Tibial artery (tissue), 4 donors: ENCODE measurements at places on chromosomes 7 and 10.

GRCh38 chr10:62862447-62862846 is 46.3 kb upstream of the EGR2 start:
- no peak for DNase-seq

DNA sequence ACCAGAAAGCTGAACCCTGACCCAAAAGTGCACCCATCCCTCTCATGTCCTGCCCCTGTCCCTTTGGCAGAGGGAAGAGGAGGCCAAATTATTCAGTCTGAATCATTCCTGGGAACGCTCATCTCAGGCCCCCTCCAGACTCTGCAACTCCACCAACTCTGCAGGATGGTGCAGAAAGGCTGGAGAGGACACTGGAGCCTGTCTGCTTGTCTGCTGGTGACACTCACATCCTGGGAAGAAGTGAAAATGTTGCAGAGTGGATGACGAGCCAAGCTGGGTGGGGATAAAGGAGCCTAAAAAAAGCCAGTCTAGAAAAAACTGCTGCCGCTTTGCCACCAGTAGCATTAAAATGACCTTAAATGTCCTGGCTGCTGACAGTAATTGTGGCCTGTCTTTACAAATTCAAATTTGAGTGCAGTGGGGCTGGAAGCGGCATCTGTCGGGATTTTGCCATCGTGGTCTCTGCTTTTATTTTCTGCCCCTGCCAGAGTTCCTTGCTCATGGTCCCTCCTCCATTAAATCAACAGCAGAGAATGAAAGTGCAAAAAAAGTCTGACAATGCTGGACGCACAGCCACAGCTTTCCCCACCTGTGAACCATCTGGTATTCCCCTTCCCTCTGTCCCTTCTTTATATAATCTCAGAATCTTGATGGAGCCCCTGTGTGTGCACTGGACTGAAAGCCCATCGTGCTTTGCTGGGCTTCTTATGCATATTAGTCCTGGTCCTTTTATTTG is 63.9 kb downstream of the STK17A start:
- peak; percentile 72 for DNase-seq

GRCh38 chr10:129951101-129951969 is 12.7 kb downstream of the EBF3 start:
- peak; percentile 55 for DNase-seq

DNA sequence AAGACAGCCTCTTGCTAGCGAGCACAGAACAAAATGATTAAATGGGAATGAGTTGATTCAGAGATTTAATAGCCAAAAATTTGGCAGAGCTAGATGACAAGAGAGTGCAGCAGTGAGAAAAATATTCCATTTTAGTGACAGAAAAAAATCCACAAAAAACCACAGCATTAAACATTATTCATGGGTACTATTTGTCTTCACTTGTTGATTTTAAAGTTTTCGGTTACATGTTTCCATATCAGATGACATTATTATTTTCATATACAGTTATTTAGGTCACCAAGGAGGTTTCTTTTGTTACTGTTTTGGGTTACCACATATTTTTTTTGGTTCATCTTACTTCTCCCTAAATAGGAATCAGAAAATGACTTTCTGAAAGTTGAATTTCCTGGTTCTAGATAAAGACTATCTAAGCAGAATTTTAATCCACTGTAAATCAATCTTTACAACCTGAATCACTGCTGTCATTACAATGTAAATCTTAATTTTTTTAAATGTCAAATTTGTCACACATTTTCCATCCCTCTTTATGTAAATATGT is 87.9 kb downstream of the SVIL start:
- DNase-seq = no peak

GRCh38 chr10:29798921-29799690 is 164.3 kb upstream of the SVIL start:
- no peak for DNase-seq

DNA sequence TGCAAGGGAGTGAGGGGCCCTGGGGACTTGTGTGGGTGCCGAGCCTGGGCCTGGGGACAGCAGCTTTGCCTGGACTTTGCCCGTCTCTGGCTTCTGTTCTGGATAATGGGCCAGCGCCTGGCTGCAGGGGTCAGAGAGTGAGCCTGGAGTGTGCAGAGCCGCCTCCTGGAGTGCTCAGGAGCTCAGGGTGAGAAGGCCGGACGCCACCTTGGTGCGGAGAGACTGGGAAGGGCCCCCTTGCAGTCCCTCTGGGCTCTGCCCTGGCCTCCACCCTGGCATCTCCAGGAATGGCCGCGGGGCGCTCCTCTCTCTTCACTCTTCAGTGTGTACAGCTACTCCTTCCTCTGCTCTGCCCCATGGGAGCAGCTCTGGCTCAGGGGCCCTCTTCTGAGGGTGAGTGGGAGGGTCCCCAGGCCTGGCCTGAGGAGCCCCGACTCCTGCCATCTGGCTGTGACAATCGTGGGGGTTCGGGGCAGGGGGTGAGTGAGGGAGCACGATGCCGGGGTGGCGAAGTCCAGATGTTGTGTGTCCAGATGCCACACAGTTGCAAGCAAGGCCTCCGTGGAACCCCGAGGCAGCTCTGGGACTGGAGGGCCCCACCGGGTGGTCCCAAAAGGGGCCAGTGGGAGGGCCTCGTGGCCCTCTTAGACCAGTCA is 187.1 kb downstream of the DNAJB6 start:
- peak; percentile 60 for DNase-seq

DNA sequence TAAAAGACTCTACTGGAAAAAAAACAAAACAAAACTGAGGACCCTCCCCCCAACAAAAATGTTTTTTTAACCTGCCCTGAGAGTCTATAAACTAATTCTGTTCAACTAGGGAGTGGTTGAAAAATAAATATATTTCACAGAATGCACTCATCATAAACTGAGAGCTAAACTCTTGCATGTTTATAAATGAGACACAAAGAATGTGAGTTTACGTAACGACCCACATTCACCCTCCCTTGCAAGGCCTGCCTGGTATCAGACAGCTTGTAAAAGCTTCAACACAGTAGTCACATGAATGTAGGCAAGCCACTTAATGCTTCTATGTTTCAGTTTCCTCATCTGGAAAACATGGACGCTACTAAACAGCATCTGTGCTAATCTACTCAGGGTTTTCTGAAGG is 50.3 kb downstream of the JAZF1 start:
- DNase-seq = no peak

DNA sequence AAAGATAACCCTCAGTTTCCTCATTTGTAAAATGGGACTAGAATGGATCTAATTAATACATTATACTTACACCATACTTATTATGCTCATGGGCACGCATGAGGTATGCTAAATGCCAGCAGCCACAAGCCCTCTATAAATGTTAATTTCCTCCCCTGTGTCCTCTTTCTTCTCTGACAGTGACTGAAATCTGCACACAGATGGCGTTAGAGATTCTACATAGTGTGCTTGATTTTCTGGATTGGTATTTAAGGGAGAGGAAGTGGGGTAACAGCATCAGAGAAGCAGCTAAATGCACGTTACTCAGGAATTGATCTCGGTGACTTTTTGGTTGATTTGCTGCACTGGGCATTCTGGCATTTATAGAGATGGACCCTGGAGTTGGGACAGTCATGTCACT is 568.5 kb downstream of the CALN1 start:
- no peak for DNase-seq

DNA sequence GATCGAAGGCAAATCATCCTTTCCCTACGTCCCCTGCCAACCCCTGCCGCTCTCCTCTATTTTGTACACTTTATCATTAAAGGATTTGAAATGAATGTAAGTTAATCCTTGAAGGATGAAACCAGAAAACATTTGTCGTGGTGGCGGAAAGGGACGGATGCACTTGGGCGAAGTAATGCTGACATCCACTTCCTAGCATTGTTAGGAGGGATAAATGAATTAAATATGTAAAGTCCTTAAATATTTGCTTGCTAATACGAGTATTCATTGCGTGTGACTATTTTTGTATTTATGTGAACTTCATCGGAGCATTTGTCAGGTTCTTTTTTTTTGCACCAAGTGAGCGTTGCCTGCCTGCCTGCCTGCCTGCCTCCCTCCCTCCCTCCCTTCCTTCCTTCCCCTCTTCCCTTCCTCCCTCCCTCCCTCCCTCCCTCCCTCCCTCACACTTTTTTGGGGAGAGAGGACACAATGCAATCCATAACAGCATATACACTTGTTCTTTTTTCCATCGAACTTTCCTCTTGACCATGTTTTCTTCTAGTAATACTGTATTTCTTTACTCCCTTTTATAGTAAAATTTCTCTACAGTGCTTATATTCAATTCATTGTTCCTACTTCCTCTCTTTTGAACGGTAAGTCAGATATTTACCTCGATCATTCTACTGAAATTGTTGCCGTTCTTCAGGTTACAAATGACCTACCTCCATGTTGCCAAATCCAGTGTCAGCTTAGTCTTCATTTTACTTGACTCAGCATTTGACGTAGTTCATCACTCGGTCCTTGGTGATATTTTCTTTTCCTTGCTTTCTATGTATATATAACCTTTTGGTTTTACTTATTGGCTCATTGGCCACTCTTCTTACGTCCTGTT is 831 bp downstream of the CCDC7 start:
- no peak for DNase-seq

- no peak for DNase-seq
Measured at GRCh38 chr7:43394441-43395130, 188.3 kb upstream of the STK17A start.

GRCh38 chr10:49431426-49431825 is 35.5 kb upstream of the DRGX start:
- no peak for DNase-seq

- no peak for DNase-seq
Measured at GRCh38 chr10:95480901-95481491, 80.2 kb downstream of the SORBS1 start.

DNA sequence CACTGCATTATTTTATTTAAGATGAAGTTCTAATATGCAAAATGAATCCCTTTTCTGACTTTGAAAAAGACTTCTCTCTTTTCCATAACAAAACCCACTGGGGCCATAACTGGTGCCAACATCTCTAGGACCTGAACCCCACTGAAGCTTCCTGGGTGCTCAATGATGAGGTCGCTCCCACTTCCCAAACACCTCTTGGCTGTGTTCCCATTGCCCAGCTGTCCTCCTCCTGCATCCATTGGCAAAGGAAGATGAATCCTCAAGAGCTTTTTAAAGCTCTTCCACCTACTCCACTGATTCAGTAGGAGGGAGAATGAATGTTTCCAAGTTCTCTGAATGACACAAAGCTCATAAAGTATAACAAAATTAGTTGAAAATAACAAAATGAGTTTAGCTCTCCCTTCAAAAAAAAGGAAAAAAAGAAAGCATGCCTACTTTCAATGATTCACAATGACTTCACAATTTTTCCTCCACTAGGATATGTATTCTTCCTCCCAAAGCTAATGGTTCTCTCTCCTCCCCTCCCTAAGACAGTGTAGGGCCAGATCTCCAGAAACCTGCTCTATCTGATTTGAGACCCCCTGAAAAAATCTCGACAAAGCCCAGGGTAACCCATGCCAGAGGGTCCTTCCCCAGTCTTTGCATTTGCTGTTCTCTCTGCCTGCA is 64.8 kb downstream of the SORBS1 start:
- DNase-seq = no peak

DNA sequence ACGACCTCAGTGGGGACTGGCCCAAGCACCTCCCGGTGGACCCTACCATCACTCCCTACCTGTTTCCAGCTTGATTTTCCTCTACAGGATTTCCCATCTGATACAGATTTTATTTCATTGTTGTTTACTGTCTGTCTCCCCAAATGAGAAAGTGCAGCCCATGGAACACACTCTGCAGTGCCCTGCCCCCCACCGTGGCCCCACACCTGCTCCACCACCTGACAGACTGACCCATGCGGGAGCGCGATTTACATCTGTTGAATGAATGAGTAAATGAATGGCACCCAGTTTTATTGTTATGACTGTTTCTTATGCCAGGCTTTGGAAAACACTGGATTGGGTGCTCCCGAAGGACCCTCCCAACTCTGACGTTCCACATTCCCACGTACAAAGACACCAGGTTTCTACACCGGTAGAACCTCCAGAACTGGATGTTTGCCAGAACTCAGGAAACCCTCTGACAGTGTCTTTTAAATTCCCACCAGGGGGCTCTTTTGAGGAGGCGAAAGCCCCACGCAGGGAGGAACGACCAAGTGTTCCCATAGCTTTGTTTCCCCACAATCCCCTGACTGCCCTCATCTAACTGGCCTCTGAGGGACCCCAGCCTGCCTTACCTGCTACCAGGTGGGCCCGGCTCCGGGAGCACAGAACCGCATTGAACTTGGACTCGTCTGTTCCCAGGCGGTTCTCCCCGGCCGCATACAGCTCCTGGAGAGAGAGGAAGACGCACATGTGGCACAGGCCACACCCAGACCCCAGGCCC is 29.0 kb downstream of the PLAC9 start:
- DNase-seq = no peak

- DNase-seq = no peak
Measured at GRCh38 chr7:42432644-42433043, 195.6 kb upstream of the GLI3 start.

DNA sequence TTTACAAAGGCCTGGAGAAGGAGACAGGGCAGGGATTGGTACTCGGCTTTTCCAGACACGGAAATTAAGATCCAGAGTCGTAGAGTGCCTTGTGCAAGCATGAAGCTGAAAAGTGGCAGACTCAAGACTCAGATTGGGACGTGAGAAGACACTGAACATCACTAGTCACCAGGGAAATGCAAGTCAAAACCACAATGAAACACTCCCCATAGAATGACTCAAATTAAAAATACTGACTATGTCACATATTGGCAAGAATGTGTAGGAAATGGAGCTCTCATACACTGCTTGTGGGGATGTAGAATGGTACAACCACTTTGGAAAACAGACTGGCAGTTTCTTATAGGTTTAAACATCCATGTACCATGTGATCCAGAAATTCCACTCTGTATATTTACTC is 472.0 kb downstream of the RPS24 start:
- no peak for DNase-seq

GRCh38 chr7:80764132-80764531 is 125.7 kb downstream of the CD36 start:
- DNase-seq = no peak

- no peak for DNase-seq
Measured at GRCh38 chr7:30087371-30087770, 47.4 kb upstream of the MTURN start.

- no peak for DNase-seq
Measured at GRCh38 chr7:26005683-26006410, 146.2 kb upstream of the NFE2L3 start.

GRCh38 chr10:43261578-43262396 is 5.1 kb downstream of the RASGEF1A start:
- no peak for DNase-seq

GRCh38 chr10:56341612-56342011 is 19.4 kb downstream of the ZWINT start:
- DNase-seq = no peak

- DNase-seq = no peak
Measured at GRCh38 chr7:68699090-68699711, 899.1 kb upstream of the AUTS2 start.
